T-helper 1 cell (primary cell): ENCODE measurements at places on chromosomes 6 and 20.

DNA sequence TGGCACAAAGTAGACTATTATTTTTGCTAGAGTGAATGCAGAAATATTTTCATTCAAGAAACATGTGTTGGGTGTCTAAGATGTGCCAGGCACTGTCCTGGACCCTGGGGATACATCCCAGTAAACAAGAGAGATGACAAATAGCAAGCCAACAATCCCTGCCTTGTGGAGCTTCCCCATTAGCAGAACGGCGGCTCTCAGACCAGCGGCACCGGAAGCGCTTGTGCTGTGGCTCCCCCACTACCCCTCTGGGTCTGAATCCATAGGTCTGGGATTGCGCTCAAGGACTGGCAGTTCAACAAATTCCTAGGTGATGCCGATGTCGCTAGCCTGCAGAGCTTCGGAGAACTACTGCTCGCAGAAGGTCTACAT, 98.5 kb upstream of the AGPAT4 start:
- no peak for DNase-seq

DNA sequence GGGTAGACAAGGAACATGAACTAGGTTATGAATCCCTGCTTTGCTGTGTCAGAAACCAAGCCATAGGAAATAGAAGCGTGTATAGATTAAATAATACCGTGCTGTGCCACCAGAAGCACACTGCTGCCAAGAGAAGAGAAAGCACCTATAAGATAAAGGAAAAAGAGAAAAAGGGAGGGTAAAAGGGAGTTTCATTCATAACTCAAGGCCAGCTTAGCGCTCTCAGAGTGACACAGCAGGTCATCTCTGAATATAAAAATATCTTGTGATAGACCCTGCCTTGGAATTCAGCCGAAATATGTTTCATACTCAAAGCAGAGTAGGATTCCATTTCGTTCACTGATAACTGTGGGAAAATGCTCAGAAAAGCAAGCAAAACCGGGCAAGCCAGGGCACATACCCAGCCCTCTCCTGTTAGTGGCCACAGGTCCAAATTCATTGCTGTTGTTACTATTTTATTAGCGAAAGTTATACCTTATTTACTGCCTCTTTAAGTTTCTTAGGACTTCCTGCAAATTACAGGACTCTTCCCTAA, 8.7 kb downstream of the JAG1 start:
- no peak for DNase-seq

DNA sequence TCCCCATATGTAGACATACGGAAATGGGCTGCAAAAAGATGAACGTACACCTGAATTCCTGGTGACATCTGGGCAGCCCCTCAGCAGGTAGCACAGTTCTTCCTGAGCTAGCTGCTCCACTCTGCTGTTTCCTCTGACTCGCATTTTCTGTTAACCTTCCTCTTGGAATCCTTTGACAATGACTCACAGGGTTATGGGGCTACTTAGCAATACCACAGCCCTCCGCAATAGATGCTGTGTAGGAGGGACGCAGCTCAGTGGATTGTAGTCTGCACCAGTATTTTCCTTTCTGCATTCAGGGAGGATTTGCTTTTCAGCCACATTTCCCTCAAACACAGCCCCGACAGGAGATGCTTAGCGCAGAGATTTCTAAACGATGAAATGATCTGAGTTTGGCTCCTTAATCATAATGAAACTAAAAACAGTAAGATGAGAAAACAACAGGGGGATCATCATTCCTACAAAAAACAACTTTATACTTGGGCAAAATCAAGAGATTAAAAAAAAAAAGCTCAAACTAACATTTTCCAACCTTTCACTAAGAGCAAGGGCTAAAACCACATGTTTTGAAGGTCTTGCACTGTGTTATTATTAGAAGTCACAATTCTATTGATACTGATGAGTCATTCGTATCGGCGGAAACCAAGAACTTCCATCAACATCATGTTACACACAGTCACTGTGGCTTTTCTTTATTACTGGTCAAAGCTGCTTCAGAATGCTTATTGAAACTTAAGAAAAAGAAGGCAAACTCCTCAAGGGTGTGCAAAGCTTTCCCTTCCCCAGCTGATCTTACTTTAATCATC, 12.2 kb downstream of the BACH2 start:
- no peak for DNase-seq

GRCh38 chr20:10963717-10964266, 290.0 kb upstream of the JAG1 start:
- no peak for DNase-seq

GRCh38 chr6:55812509-55812908, 62.9 kb downstream of the BMP5 start:
- no peak for DNase-seq

GRCh38 chr6:97110626-97111025, 172.4 kb downstream of the MMS22L start:
- no peak for DNase-seq

DNA sequence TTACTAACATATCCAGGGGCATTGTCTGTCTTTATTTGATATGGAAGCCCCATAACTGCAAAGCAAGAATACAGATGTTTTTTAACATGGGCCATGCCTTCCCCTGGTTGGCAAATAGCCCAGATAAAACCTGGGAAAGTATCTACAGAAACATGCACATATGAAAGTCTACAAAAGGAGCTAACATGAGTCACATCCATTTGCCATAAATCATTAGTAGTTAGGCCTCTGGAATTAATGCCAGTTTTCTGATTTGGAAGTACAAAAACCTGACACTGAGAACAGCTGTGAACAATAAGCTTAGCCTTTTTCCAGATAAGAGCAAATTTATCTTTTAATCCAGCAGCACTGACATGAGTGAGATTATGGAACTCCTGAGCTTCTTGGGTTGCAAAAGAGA, 418.0 kb upstream of the IMPG1 start:
- no peak for DNase-seq

DNA sequence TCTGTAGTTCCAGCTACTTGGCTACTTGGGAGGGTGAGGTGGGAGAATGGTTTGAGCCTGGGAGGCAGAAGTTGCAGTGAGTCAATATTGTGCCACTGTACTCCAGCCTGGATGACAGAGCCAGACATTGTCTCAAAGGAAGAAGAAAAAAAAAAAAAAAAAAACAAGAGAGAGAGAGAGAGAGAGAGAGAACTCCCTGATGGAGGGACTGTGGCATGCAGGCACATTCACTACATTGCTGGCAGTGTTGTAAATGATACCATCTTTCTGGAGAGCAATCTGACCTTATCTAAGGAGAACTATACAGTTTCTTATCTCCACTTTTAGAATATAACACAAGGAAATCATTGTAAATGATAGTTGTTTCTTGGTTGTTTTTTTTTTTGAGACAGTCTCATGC, 85.1 kb downstream of the MDN1 start:
- DNase-seq, result no peak

GRCh38 chr6:37483917-37484785, 15.5 kb downstream of the CCDC167 start:
- DNase-seq, result peak; percentile 75

DNA sequence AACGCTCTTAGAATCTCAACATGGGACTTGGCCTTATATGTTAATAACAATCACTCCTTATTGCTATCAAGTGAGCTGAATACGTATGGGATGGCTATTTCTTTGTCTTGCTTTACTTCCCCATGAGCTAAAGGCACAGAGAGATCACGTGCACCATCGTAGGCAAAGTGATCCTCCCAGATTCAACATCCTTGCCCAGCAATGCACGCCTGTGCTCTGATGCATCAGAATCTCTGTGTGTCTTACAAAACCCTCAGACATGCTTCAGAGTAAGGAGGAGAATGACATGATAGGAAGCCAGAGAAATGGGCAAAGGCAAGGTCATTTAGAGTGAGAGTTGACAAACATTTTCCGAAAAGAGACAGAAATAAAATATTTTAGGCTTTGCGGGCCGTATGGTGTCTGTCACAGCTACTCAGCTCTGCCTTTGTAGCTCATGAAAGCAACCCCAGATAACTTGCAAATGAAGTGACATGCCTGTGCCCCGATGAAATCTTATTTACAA, 277.6 kb upstream of the CDH4 start:
- no peak for DNase-seq

DNA sequence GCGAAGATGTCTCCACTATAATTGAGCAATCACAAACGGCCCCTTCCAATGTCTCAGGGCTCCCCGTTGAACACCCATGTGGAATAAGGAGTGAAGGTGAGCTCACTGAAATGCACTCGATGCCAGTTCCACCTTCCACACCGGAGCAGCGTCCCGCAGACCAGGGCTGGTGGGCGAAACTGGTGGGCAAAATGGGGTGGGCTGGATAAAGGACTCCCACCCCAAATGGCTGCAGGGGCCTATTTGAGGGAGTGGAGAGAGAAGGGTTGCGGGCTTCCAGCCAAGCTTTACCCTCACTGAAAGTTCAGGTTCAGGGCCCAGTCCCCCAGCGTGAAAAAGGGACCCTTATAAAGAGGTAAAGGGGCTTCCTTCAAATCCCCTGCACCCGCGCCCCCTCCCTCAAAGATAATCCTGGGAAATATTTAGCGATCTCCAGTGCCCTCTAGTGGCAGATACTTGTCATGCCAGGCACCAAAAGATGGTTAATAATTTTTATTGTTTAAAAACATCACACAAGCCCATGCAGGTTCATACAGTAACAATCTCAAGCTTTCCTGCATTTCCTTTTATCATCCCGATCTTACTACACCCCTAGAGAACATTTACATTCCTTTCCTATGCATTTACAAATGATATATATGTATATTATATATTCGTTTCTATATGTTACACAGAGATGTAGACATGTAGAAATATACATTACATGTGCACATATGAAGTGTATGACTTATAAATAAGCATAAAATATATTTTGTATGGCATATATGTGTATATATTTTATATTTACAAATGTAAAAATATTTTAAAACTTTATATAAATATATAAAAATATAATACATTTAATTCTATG, 58.2 kb upstream of the NKX2-2 start:
- no peak for DNase-seq

DNA sequence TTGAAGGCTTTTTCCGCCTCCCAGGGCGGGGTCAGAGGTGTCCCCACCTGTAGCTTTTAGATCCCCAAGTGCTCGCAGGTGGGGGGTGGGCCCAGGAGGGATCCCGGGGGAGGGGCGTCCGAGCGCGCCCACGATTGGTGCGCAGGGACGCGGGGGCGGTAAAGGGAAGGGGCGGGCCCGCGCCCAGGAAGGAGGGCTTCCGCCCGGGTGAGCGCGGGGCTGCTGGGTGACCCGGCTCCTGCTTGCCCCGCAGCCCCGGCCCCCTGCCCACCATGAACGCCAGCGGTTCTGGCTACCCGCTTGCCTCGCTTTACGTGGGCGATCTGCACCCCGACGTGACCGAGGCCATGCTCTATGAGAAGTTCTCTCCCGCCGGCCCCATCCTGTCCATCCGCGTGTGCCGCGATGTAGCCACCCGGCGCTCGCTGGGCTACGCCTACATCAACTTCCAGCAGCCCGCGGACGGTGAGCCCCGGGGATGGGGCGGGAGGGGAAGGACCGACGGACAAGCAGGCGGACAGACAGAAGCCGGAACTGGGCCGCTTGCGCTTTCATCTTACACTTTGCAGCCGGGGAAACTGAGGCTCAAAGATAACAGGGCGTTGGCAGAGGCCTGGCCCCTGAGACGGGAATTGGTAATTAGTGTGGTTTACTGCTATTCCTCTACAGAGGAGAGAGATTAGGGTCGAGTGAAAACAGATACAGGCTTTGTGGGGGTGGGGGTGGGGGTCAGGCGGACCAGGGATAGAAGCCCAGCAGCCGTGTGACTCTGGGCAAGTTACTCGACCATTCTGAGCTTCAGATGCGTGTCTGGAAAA, at the start of gene PABPC1L:
TSS of gene PABPC1L (plus strand) at position 189 of the 818 bp plus-strand sequence. CDS start at position 273, 84 bp downstream.
- DNase-seq, result peak; percentile 75

DNA sequence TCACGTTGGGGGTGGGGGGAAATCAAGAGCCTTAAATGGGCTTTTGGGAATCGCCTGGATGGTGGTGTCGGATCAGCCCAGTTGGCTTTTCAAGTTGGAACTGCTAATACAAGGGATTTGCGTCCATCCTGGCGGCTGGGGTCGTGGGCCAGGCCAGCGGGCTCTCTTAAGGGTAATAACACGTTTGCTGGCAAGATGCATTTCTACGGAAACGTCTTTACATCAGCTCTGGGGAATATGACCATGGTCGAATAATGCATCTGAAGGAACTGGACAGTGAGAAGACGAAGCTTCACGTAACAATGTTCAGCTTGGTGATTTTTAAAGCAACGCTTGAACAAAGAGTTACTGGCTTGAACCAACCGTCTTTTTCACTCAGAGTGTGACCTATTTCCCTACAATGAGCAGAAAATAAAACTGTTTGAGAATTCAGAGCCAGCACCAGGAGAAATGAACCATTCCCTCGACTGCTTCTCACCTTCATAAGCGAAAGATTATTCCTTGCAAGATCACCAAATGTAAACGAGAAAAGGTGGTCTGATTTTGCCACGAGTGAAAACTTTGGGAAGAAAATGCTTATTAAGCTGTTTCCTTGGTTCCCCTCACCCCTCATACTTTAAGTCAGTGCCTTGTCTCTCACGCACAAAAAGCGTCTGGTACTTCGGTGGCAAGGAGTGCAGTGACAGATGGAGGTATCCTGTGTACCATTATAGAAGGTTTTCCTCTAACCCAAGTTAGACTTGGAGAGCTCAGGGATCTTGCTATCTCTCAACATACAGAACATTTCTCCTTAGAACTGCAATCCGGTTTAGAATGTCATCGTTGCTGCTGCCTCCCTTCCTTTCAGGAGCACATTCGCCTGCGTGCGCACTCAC, 1.4 kb upstream of the MARCKS start:
- no peak for DNase-seq

DNA sequence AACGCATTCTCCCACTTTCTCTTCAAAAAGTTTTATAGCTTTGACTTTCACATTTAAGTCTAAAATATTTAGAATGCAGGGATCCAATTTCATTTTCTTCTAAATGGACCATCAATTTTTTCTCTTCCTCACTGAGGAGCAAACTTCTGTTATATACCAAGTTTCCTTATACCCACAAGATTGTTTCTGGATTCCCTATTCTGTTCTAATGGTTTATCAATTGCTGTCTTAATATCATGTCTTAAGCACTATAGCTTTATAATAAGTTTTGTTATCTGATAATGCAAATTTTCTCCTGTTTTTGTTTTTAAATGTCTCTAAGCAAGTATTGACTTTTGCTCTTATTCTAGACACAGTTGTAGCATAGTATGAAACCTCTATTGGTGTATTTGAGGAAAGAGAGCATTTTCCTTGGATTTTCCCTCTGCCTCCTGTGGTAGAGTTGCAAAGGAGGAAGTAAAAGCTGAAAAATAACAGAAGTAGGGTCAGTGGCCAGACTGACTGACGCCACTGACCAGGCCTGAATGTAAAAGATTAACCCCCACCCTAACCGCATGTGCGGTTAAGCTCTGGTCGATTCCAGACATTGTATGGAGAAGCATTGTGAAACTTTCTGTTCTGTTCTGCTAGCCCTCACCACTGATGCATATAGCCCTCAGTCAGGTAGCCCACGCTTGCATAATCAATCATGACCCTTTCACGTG, 40.3 kb downstream of the GPX5 start:
- DNase-seq, result no peak

GRCh38 chr6:42333612-42334011, 116.0 kb upstream of the MRPS10 start:
- no peak for DNase-seq

GRCh38 chr6:154276810-154277628, 79.6 kb downstream of the IPCEF1 start:
- no peak for DNase-seq

GRCh38 chr6:37137201-37138090, 32.5 kb upstream of the PIM1 start:
- no peak for DNase-seq

GRCh38 chr6:3309391-3310050, 50.8 kb downstream of the PSMG4 start:
- no peak for DNase-seq

- DNase-seq, result no peak
Observed at GRCh38 chr20:23622839-23623343, 14.9 kb downstream of the CST3 start.

GRCh38 chr20:10625641-10626040, 48.2 kb downstream of the JAG1 start:
- no peak for DNase-seq
